T-helper 1 cell (primary cell): ENCODE measurements at places on chromosomes 12 and 14.

DNA sequence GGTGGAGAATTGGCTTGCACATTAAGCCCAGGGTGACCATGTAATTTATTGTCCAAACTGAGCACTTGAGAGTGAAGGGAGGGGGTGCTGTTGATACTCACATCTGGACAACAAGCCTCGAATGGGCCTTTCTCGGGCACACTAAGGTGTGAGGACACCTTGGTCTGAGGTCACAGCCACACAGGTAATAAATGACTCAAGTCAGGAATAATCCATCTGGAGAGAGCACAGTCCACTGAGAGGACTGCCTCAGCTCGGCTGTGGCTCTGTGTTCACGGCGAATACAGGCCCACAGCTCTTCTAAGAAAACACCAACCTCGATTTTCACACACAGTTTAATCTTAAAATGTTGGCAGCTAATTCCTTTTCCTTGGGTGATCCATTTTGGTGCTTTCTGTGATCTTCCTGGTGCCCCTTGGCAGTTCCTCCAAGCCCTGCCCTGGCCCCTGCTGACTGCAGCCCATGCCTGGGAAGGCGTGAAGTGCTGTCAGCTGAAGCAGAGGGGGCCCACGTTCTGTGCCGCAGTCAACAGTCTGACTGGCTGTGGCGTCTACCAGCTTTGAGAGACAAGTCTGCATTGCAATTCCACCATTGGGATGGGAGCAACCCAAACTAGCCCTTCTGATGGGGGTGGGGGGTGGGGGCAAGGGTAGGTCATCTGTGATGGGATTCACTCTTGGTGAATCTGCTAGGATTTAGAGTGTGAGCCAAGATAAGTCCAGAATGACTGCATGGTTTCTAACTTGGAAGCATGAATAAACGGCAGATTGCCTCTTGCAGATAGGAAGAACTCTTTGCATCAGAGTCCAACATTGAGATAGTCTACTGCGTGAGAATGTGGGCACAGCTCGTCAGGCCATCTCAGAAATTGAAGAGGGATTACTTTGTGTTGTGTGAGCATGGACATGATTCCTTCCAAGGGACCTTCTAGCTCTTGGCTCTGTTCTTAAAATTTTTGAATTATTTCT, 42.8 kb downstream of the ZNF664 start:
- no peak for DNase-seq

GRCh38 chr14:86012461-86012860, 482.5 kb downstream of the FLRT2 start:
- no peak for DNase-seq

DNA sequence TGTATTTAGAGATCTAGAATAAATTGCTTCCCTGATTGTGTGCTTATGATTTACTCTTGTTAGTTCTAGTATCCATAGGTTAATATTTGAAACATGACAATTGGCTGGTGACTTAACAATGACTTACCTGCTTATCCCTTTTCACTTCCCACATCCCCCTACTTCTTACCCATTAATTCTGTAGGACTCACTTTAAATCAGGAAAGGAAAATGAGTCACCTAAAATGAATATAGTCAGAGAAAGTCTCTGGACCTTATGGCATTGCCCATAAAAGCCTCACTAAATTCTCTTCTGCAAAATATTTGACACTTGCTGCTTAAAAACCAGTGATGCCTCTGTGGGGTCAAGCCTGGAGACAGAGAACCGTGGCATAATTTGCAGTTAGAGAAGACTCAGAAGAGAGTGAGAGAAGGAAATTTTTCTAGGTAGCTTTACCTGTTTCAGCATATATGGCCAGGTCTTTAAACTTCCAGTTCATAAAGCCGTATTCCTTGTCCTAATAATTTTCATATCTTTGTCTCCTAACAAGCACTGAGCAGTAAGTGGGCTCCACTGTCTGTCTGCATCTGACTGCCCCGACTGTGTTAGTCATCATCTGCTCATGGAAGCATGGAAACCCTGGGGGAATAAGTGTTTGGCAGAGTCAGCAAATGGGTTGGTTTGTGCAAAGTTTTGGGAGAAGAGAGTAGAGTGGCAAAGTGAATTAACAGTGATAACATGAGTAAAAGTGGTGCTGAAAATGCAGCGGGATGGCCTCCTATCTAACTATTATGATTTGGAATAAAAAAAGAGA, 294.4 kb downstream of the AKAP6 start:
- DNase-seq = no peak

- DNase-seq = no peak
Observed at GRCh38 chr14:59332727-59333126, 132.5 kb downstream of the GPR135 start.

- no peak for DNase-seq
Observed at GRCh38 chr12:88970740-88971139, 381.6 kb downstream of the DUSP6 start.

- peak; percentile 21 for DNase-seq
Observed at GRCh38 chr14:66508846-66509621, 1.1 kb downstream of the GPHN start.
